ENCODE measurements at places on chromosomes 6 and 20. TPM values are rescaled to one million over a fixed set of nuclear protein-coding genes. Genes with fewer than 3 reads are reported as not detected.

The GLP1R gene
- not detected for total RNA-seq

The NMBR gene
- not detected for total RNA-seq

The EYA2 gene
- total RNA-seq: not detected

The SYCP2L gene
- not detected for total RNA-seq

The EPHA7 gene
- total RNA-seq: not detected

The ASIP gene
- not detected for total RNA-seq

The PFDN6 gene
- total RNA-seq: 118 TPM

The BEND6 gene
- total RNA-seq: not detected

The TRERF1 gene
- total RNA-seq: 7.5 TPM

The GSTA2 gene
- total RNA-seq: not detected

The SRMS gene
- total RNA-seq: not detected

The TINAG gene
- not detected for total RNA-seq

The LTB gene
- total RNA-seq: 181 TPM

The TLDC2 gene
- not detected for total RNA-seq

The AKIRIN2 gene
- total RNA-seq: 46.4 TPM

The PAX1 gene
- not detected for total RNA-seq

The BPIFB2 gene
- not detected for total RNA-seq

The OR2J3 gene
- total RNA-seq: not detected

The PDE10A gene
- total RNA-seq: not detected

The TRIM15 gene
- not detected for total RNA-seq

The AIF1 gene
- 53.8 TPM for total RNA-seq
